Camera-type eye (tissue), 1 donor: ENCODE measurements at places on chromosomes 1 and 21. TPM values are rescaled to one million over a fixed set of nuclear protein-coding genes. Genes with fewer than 3 reads are reported as not detected.

The REN gene
- total RNA-seq, result not detected

The C4BPA gene
- not detected for total RNA-seq

The AZIN2 gene
- total RNA-seq, result 14.5 TPM

The CFAP141 gene
- not detected for total RNA-seq

The SYCP1 gene
- total RNA-seq, result 0.11 TPM

The OXCT2 gene
- 0.66 TPM for total RNA-seq

The GUCA2B gene
- not detected for total RNA-seq

The GSTM1 gene
- total RNA-seq, result not detected

The APCS gene
- total RNA-seq, result not detected

The POU3F1 gene
- 1.5 TPM for total RNA-seq

The UTS2 gene
- total RNA-seq, result not detected

The GATAD2B gene
- 23.1 TPM for total RNA-seq

The TCEA3 gene
- 50.6 TPM for total RNA-seq

The ACKR1 gene
- 8.9 TPM for total RNA-seq

The RGS8 gene
- total RNA-seq, result 160 TPM

The C4BPB gene
- total RNA-seq, result 0.60 TPM
